Panc1 (cell line): ENCODE measurements at places on chromosomes 7 and 10. TPM values are rescaled to one million over a fixed set of nuclear protein-coding genes. Genes with fewer than 3 reads are reported as not detected.

DNA sequence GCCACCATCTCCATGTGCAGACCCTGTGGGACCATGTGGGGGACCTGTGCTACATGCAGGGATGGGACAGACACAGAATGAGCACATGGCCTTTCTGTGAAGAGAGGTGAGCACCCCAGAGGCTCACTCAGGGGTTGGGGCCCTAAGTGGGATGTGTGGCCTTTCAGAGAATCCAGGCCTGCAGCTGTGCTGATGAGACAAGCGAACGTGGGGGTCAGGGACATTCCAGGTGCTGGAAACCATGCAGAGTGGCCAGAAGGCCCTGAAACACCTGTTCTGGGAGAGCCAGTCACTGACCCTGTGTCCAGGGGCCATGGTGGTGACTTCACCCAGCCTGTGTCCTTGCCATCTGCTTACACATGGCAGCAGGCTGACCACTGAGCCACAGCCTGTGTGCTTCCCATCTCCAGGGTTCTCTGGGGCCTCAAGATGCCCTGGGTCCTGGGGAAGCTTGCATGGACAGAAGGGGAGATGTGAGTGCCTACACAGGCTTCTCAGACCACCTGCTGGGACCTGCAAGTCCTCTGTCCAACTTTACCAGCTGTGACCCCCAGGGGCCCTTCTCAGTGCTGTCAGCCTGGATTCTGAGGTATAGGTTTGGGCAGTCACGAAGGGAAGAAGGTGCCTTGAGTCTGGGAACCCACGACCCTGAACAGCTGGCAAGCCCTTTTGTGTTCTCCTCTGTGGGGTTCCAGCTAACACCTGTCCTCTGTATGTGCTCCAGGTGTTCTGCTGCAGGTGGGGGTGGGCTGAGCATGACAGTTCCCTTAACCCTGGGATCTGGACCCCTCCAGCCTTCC lies 17.6 kb downstream of the RAMP3 start:
- H3K27ac ChIP-seq: no peak overlapping the region
- no peaks in the 10 kb centered on the region; the same call in 1 of the 2 replicates for H3K27me3 ChIP-seq
- no peaks in the 10 kb centered on the region for H3K36me3 ChIP-seq
- H3K4me3 ChIP-seq: no peak overlapping the region
- H3K4me1 ChIP-seq: no peaks in the 10 kb centered on the region
- no peak for DNase-seq

GRCh38 chr7:79781716-79782115 lies 328.2 kb upstream of the MAGI2 start:
- H3K27ac ChIP-seq: no peak overlapping the region
- H3K27me3 ChIP-seq: no peaks in the 10 kb centered on the region
- no peaks in the 10 kb centered on the region for H3K36me3 ChIP-seq
- H3K4me3 ChIP-seq: no peak overlapping the region
- DNase-seq: no peak
- no peaks in the 10 kb centered on the region for H3K4me1 ChIP-seq

GRCh38 chr7:6612819-6613218 lies 2.6 kb upstream of the ZNF853 start:
- no peak overlapping the region for H3K4me3 ChIP-seq
- no peaks in the 10 kb centered on the region for H3K36me3 ChIP-seq
- H3K27ac ChIP-seq: no peak overlapping the region

DNA sequence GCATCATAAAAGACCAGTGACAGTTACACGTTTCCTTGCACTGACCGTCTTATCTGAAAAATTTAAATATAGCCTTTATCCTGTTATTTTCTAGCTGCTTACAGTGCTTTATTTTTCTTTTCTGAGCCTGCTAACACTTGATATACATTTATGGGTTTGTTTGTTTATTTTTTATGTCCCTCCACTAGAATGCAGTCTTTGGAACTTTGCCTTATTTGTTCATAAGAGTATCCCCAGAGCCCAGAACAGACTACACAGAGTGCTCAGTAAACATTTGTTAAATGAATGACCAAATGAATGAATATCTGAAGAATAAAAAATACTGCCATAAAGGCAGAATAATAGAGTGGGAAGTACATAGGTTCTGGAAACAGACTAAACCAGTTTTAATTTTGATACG lies 202.3 kb upstream of the LRRN3 start:
- H3K4me3 ChIP-seq: no peak overlapping the region
- H3K27ac ChIP-seq: no peak overlapping the region
- no peak for DNase-seq
- H3K4me1 ChIP-seq: no peaks in the 10 kb centered on the region

The EN2 gene
- 1.5 TPM for total RNA-seq

The TECPR1 gene
- 21.0 TPM for total RNA-seq

The IL6 gene
- not detected for total RNA-seq

The SRPK2 gene
- 58.2 TPM for total RNA-seq
